A549 treated with GW870086 at 1 μM for 4 hours (cell line): ENCODE measurements at places on chromosomes 11 and 22. TPM values are rescaled to one million over a fixed set of nuclear protein-coding genes. Genes with fewer than 3 reads are reported as not detected.

CASP1 gene
- total RNA-seq, result 0.11 to 0.56 TPM (median 0.29 TPM) in 4 of 5 replicates, not detected in the other

NAALAD2 gene
- not detected in 5 replicates for total RNA-seq

DUSP8 gene
- total RNA-seq, result 0.34 to 1.6 TPM (median 0.83 TPM) in 5 replicates

TRIM29 gene
- total RNA-seq, result 22.2 to 27.2 TPM (median 23.8 TPM) in 5 replicates

SLC5A4 gene
- total RNA-seq, result not detected in 5 replicates

APOL3 gene
- total RNA-seq, result not detected in 5 replicates

OR52I2 gene
- not detected in 5 replicates for total RNA-seq
